ENCODE measurements at places on chromosomes 11 and 22.
A peak's percentile ranks its signal among the peaks of the same experiment; 100 is the strongest.

DNA sequence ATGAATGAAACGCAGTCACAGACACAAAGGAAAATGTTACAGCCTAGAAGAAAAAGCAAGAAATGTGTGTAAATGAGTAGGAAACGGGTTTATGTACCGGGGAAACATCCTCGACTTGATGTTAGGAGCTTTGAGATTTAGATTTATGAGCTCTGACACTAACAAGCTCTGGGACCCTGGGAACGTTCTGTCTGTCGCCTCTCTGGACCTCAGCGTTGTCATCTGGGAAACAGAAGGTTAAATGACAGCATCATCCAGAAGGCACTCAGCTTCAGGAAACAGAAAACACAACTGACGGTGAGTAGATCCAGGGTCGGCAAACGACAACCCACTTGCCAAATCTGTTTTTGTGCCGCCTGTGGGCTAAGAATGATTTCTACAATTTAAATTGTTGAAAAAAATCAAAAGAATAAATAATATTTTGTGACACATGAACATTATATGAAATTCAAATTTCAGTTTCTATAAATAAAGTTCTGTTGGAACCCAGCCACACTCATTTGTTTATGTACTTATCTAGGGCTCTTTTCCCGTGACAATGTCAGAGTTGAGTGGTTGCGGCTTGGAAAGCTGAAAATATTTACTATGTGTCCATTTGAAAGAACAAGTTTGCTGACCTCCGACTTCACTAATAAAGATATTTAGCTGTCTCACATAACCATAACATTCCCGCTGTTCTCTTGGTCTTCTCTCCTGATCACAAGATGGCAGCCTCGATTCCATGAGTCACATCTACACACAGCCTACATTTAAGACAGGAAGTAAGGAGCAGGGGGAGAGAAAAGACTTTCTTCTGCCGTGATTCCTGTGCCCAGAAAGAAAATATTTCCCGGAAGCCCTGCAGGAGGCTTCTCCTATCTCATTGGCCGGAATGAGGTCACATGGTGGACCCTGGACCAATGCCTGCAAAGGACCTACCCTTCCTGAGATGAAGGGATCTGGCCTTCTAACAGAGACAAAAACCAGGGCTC, 47.1 kb upstream of the SYT13 start:
- DNase-seq = peak; percentile 19

- no peak for DNase-seq
These were observed 8.9 kb upstream of the SYT8 start for GRCh38 chr11:1825785-1826451.

DNA sequence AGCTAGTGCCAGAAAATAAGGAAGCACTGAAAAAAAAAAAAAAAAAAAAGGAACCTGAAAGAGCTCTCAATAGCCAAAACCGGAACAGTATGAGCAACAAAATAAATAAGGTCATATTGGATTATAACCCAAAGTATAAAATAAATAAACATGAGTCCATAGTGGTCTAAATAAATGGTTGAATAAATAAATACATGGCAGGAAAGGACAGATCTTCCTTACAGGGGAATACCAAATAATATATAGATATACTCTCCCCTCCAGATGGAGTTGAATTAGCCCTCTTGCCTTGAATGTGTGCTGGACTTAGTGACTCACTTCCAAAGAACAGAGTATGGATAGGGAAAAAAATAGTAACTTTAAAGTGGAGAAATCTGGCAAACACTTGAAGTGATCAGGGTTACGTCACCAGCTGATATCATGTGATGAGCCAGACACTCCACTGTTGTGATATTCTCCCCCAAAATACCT, 14.3 kb upstream of the ARRB1 start:
- no peak for DNase-seq

- DNase-seq = no peak
These were observed 63.2 kb downstream of the SHANK2 start for GRCh38 chr11:71188886-71189767.

GRCh38 chr22:24191381-24191841, 10.1 kb downstream of the SUSD2 start:
- DNase-seq = no peak

DNA sequence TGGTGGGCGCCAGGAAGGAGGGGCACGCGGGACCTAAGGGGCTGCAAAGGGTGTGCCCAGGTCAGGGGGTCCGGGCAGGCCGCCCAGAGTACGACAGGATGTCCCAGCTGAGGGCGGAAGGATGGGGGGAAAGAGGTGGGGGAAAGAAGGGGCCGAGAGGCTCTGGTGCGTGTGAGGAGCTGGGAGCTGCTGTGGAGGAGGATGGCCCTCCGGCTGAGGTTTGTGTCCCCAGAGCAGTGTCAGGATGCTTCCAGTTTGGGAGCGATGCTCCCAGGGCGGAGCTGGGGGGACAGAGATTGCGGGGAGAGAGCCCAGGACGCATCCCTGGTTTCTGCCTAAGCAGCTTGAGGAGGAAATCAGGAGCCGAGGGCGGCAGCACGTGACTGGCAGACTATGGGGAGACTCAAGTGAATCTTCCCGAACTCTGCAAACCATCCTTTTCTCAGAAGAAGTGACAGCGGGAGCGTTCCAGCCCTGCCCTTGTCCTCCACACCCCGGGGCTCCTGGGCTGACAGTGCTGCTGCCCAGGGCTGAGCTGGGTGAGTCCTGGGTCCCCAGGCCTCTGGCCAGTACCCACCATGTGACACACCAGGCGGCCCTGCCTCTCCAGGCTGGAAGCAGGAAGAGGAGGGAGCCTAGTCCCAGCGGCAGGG, 19.7 kb upstream of the TTLL12 start:
- DNase-seq = no peak

- no peak for DNase-seq
These were observed 222.2 kb downstream of the C11orf87 start for GRCh38 chr11:109644152-109644551.

GRCh38 chr22:40637183-40638150, 948 bp upstream of the MRTFA start:
- DNase-seq = peak; percentile 63

DNA sequence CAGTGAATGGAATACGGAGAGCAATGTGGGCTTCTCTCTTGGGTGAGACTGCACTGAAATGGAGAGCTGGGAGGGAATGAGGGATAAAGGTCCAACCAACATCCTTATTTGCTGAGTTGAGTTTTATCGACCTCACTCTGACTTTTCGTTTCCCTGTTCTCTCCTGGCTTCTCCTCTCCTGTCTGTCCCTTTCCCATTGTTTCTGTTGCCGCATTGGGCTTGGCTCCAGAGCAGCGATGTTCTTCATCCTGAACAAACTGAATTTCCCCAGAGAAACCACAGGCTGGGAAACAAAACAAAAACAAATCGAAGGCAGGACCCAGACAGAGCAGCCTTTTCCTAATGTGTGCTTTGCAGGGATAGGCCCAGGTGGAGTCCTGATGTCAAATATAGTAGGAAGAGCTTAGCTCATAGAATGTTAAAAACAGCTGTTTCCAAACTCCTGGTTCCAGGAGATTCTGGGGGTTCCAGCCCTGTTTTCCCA, 30.0 kb downstream of the MOV10L1 start:
- DNase-seq = no peak

- DNase-seq = no peak
These were observed 25.5 kb downstream of the PTPRJ start for GRCh38 chr11:48005831-48006270.

Data from common myeloid progenitor, CD34-positive (primary cell).